T-helper 17 cell (primary cell): ENCODE measurements at places on chromosomes 4 and X.

GRCh38 chr4:96974295-96974694 is 1134.4 kb downstream of the PDHA2 start:
- DNase-seq: no peak

- no peak for DNase-seq
These were observed 6.3 kb upstream of the SDAD1 start for GRCh38 chr4:75997081-75997480.

DNA sequence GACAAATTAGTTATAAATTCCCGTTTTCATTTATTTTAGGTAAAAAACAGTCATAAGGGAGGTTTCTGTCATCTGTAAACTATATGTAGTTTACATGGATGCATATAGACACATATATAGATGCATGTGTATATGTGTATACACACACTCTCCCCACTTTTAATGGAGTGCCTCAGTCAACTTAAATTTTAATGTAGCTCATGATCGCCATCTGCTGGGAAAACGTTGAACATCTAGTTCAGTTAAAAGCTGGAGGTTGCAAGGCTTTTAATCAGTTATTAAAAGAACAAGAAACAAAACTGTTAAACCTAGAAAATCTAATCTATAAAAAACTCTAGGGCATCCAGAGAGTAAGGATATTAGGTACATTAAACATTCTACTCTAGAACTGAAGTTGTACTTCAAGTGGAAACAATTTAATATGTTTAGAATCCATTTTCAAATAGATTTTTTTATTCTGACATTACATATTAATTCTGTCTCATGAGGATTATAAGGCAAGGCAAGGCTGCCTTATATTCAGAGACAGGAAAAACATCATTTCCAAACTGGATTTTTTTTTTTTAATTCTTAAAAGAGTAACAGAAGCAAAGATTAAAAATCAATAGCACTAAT is 122.6 kb downstream of the SHISA3 start:
- no peak for DNase-seq

GRCh38 chr4:99054428-99054994 is 34.1 kb downstream of the ADH5 start:
- DNase-seq: no peak

- DNase-seq: no peak
These were observed 11.9 kb downstream of the SULT1E1 start for GRCh38 chr4:69848028-69848427.

DNA sequence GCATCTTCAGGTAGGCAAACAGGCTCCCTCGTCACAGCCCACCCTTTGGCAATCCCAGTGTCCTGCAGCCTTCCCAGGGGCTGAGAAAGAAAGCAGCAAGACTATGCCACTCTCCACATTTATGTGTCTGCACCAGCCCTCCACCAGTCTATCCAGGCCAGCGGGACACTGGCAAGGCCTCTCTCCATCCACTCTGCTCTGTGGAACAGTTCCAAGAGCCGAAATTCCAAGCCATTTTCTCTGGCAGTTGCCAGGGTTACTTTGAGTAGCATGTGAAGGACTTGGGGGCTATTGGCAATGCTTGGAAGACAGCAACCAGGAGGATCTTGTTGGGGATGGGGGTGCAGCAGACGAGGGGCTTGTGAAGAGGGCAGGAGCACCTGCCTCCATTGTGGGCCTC is 52.1 kb downstream of the TSC22D3 start:
- DNase-seq: no peak

GRCh38 chr4:138961664-138962063 is 53.9 kb upstream of the NOCT start:
- DNase-seq: no peak

GRCh38 chr4:185859111-185859510 is 47.1 kb upstream of the SORBS2 start:
- no peak for DNase-seq

DNA sequence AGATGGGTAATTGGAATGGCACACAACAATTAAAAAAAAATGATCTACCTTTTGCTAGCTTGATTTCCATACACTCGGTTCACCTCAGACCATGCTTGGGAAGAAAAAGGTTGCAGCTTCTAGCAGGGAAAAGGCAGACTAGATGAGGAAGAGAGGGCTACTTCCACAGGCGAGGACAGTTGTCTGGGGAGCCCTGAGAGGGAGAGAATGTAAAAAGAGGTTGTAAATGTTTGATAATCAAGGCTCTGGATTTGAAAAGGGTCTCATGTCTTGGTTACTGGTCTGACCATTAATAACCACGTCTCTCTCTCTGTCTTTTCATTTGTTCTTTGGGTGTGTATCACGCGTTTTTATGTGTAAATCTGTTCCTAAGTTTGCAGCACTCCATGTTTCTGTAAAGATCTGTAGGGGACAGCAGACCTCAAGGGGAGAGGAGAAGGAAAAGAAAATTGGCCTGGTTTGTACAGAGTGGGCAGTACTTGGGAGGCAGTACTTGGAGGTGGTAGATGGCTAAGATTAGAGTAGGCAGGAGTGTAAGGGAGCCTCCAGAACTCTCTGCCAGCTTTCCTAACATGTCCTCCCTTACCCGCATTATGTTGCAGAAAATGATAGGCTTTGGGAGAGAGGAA is 750 bp downstream of the ARMCX5 start:
- no peak for DNase-seq

DNA sequence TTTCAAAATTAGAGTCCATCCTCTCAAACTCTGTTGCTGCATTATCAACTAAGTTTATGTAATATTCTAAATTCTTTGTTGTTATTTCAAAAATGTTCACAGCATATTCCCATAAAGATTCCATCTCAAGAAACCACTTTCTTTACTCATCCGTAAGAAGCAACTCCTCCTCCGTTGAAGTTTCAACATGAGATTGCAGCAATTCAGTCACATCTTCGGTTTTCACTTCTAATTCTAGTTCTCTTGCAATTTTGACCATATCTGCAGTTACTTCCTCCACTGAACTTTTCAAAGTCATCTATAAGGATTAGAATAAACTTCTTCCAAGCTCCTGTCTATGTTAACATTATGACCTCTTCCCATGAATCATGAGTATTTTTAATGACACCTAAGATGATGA is 216.6 kb upstream of the SLC7A11 start:
- no peak for DNase-seq

DNA sequence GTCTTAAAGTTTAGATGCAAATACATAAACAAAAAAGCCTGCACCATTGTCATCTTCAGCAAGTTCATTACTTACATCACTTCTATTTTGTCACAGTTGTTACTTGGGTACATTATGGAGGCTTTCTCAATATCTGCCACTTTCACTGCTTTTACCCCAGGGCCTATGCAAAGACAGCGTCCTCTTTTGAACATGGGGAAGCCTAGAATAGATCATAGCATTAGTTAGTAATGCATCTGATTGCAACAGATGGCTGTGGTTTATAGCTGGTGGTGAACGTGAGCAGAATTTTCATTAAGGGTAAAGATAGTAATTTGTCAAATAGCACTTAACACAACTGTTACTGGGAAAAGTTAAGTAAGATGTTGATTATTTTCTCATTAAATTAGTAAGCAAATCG is 729 bp downstream of the CXCL11 start:
- DNase-seq: no peak

GRCh38 chr4:52410971-52411370 is 248.1 kb downstream of the USP46 start:
- no peak for DNase-seq

- no peak for DNase-seq
These were observed 432.4 kb upstream of the NWD2 start for GRCh38 chr4:36812149-36812548.

GRCh38 chr4:56026596-56026995 is 77.9 kb downstream of the CEP135 start:
- no peak for DNase-seq

DNA sequence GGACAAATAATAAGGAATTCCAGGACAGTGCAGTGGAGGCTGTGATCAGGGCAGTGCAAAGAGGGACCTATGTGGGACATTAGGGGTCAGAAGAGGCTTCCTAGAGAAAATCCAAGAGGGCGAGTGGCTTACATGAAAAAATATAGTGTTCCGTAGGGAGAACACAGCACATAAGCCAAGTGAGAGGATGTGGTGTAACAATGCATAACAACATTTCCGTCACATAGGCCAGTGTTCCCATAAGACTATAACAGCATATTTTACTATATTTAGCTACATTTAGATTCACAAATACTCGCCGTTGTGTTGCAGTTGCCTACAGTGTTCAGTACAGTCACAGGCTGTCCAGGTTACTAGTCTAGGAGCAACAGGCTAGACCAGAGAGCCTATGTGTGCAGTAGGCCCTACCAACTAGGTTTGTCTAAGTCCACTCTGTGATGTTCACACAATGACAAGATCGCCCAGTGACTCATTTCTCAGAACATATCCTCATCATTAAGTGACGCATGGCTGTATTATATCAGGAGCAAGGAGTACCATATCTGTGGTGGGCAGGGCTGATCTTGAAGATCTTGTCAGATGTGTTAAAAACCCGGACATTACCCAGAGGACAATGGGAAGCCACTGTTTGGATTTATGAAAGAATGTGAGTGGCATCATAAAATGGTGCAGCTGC is 74.0 kb upstream of the TBL1X start:
- no peak for DNase-seq

DNA sequence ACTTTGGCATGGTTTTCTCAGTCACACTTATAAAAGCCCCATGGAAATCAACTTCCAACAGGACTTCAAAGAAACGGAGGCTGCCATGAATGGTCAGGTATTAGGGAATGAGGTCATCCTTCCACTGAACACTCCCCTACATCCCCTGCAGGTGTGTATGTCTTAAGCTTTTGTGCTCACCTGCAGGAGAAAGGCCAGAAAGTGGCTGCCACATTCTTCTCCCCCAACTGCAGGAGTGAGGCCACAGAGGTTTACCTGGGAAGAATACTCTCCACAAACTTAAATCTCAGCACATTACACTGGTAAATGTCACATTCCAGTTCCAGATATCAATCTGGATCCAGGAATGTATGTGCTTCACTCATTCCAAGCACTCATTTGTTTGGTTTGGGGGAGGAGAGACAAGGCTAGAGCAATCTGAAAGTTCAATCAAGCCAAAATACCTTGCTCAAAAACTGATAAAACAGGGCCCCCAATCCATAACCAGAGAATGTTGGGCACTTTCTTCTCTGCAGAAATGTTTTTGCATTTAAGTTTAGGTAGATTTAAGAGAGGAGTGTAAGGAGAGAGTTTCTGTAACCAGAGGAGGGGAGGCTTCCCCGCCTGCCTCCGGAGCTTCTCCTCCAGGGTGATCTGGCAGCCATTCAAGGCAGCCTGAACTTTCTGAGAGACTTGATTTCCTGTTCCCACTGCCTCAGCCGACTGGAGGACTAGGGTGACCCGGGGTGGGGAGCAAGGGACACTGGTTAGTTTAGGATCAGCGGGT is 15.4 kb downstream of the FAM9C start:
- DNase-seq: no peak

GRCh38 chr4:96379524-96379923 is 539.6 kb downstream of the PDHA2 start:
- no peak for DNase-seq

GRCh38 chr4:143184217-143184502 is 557 bp upstream of the USP38 start:
- no peak for DNase-seq

DNA sequence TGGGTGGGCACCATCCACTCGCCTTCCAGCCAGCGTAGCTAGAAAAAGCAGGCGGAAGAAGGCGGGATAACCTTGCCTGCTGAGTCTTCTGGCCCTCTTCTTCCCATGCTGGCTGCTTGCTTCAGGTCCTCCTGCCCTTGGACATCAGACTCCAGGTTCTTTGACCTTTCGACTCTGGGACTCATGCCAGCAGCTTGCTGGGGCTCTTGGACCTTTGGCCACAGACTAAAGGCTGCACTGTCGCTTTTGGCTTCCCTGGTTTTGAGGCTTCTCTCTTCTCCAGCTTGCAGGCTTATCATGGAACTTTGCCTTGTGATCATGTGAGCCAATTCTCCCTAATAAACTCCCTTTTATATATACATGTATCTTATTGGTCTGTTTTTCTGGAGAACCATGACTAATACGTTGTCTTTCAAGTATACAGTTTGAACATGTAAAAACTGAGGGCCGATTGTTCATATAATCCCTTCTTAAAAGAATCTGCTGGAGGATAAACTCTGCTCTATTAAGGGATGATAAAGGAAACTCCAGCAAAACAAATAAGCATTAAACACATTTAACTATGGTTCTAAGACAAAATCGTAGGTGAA is 116.6 kb upstream of the LCORL start:
- DNase-seq: no peak

DNA sequence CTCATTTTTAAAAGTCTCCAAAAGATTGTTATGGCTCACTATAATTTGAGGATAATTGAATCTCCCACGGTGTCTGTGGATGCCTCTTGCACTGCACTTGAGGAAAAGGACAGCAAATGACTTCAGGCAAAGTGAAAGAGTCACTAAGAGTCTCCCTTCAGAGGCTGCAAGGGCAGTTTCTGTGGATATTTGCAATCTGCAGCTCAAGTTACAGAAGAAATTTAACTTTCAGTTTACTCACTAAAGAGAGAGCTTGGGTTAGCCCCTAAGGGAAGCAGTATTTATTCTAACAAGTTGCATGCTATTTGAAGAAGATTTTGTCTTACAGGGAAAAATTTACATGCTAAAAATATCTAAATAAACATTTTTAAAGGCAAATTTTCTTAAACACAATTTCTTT is 912.0 kb upstream of the TENM3 start:
- no peak for DNase-seq

DNA sequence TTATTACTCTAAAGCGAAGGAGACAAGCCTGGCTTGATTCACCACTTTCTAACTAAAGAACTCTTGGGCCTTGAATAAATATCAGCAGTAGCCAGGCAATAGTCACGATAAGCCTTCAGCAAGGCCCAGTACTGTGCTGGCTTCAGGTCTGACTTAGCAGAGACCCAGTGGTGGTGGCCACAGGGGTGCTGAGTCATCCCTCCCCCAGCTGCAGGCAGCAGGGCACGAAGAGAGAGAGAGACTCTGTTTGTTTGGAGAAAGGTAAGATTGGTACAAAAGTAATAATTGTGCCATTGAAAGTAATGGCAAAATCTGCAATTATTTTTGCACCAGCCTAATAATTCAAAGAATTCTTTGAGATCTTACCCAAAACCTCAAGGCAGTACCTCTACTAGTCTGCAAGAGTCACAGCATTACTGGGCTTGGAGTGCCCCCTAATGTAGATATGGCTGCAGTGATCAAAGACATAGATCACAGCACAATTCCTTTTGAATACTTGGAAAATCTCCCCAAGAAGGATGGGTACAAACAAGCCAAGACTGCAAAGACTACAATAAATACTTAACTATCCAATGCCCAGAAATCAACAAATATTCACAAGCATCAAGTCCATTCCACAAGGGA is 159.5 kb upstream of the USP38 start:
- DNase-seq: no peak

- DNase-seq: no peak
These were observed 725.7 kb downstream of the FSTL5 start for GRCh38 chr4:161438096-161438495.

DNA sequence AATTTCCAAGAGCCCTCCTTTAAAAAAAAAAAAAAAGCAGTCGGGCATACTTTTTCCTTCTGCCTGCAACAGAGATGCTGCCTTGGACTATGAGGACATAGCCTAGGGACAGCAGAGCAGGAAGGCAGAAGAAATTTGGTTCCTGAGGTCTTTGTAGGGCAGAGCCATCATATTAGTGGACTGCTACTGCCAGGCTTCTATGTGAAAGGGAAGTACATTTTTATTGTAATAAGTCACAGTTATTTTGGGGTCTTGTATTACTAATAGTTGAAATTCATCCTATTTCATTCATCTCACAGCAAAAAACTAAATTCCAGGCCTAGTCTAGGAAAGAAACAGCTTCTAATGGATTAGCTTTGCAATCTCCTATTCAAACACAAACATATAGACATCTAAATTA is 211.2 kb downstream of the NSUN7 start:
- no peak for DNase-seq

- DNase-seq: no peak
These were observed 18.8 kb downstream of the PRKG2 start for GRCh38 chr4:81196126-81196650.

GRCh38 chrX:5724123-5724522 is 504.5 kb downstream of the NLGN4X start:
- DNase-seq: no peak
